ENCODE measurements at places on chromosomes 12 and 14.

GRCh38 chr14:44490966-44491365, 16.1 kb downstream of the FSCB start:
- DNase-seq: no peak

DNA sequence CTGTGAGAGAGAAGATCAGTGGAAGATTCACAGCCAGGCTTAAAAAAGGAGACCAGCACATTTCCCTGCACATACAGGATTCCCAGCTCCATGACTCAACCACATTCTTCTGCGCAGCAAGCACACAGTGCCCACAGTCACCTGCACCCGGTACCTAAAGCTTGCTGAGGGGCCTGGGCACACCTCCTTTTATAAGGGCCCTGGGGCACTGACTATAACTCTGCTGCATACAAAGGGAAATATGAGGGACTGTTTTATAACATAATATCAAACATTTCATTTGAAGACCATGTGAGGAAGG, 322.9 kb downstream of the DAD1 start:
- DNase-seq: no peak

GRCh38 chr12:42756841-42757623, 167.5 kb upstream of the PRICKLE1 start:
- no peak for DNase-seq

DNA sequence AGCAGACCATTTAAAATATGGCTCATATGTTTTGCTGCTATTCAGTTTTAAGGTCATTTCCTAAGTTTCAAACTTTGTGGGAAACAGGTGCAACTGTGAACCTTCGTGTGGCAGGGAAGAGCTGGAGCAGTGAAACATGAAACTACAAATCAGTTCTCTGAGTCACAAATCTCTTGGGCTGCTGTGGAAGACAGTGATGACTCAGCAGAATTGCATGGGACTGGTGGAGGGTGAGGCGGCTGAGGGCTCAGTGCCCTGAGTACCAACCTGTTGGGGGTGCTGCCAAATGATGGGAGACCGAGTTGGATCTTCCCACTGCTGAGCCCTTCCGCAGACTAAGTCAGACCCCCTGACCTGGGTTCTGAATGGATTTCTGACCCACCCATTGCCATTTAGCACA, 8.4 kb upstream of the CALM1 start:
- no peak for DNase-seq

GRCh38 chr12:107632246-107632645, 53.4 kb upstream of the PWP1 start:
- DNase-seq: no peak

DNA sequence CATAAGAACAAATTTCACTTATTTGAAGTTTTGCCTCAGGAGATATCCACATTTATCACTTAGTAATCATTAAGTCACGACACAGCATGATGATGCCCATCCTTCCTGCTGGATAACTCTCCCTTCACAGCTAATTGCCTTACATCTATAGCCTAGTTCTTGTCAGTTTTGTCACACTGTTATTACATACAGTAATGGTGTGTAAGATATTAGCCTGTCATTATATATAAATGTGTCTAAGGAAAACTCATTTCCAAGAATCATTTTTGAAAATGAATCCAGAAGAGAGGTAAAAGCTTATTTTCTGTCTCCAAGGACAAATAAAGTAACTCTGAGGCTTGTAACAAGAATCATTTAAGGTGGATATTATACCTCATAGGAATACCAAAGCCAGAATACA, 193.2 kb upstream of the ARID2 start:
- DNase-seq: no peak

DNA sequence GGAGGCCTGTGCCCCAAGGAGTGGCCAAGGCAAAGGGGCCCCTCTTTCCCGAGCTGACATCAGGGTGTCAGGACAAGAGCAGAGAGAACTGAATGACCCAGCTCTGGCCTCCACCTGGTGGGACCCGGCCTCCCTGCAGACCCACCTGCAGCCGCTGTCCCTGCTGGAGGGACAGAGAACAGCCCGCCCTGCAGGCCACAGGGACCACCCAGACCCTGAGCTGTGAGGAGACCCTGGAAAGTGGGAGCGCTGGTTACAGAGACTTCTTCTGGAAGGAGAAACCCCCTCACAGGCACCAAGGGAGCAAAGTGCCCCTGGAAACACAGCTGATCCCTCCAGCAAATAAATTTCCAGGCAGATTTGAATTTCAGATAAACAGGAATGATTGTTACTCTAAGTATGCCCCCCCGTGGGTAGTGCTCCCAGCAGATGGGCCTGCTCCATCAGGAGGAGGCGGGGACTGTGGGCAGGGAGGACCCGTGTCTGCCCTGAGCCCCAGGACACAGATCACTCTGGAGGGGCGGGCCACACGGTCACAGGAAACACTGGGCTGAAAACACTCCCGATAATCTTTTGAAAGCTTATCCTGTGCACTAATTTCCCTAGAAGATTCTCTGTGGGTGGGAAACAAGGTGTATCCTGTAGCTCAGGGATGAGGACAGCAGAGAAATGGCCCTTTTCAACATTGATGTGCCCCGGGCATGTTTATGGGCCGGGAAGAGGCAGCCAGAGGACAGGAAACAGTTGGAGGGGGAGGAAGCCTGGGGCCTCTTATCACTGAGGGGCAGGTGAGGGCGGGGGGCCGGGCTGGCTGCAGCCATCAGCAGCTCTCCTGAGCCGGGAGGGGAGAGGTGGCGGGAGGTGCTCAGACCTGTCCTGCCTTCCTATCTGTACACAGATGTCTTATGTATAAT, 276.0 kb downstream of the ADGRD1 start:
- DNase-seq: no peak

GRCh38 chr14:95695913-95696312, 9.7 kb downstream of the TCL1B start:
- no peak for DNase-seq

- no peak for DNase-seq
Measured at GRCh38 chr12:18580291-18580690, 157.5 kb downstream of the PLCZ1 start.

GRCh38 chr14:103662591-103662990, 33.6 kb downstream of the KLC1 start:
- DNase-seq: no peak

DNA sequence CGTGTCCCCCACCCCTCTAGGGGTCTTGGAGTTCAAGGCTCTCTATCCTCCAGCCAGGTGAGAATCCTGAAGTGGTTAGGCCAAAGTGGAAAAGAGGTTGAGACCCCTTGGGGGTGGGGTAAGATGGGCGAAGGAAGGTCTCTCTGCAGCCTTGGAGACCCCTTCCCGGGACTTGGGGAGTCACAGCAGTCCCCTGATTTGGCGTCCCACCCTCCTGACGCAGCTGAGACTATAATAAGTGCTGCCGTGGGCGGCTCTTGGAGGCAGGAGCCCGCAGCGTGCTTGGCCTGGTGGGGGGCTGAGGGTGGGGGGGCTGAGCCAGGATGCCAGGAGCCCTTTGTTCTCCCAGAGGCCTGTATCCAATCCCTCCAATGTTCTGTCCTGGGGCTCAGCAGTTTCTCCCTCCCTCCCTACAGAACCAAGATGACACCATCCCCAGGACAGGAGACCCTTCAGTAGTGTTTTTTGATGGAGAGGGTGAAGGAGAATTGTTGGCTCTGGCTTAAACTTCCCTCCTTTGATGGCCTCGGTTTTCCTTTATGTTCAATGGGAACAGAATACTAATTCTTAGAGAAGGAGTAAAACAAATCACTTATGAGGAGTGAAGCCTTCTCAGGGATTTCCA, 1.5 kb upstream of the AGAP2 start:
- no peak for DNase-seq

DNA sequence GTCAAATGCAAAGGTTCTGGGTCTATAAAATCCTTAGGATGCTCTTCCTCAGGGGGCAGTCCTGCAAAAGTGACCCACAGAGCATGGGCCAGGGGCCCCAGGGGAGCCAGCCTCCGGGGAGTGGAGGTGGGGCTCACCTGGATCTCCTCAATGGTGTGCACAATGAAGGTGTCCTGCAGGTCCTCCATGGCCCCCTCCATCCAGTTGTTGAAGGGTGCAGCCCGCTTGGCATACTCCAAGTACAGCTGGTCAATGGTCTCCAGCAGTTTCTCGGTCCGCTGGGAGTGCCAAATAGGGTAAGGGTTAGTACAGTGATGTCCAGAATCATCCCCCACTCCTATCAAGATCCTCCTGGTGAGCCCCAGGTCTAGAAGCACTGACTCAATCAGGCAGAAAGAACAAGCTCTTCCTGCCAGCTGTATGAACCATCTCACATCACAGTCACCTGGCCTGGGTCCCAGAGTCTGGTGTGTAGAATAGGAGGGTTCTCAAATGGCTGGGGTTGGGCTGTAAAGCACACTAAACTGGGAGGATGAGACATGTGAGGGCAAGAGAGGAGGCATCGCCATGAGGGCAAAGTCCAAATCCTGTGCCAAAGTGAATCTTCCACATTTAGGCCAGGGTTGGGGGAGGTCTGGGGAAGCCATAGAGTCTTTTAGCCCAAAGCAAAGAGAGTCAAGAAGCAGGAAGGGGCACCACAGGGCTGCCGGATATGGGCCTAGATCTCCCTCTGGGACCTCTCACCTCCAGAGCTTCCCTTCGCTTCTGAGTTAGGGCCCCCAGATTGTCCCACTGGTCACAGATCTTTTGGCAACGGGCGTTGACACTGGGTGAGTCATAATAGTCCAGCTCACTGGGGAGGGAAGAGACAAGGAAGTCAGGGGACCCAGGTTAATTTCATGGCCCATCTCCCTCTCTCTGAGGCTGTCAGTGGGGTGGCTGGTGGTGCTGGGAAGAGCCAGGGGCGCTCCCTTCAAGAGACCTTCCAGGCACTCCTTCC, 91.5 kb upstream of the ZFP36L1 start:
- no peak for DNase-seq

GRCh38 chr14:65370801-65371248, 41.7 kb upstream of the FUT8 start:
- no peak for DNase-seq

DNA sequence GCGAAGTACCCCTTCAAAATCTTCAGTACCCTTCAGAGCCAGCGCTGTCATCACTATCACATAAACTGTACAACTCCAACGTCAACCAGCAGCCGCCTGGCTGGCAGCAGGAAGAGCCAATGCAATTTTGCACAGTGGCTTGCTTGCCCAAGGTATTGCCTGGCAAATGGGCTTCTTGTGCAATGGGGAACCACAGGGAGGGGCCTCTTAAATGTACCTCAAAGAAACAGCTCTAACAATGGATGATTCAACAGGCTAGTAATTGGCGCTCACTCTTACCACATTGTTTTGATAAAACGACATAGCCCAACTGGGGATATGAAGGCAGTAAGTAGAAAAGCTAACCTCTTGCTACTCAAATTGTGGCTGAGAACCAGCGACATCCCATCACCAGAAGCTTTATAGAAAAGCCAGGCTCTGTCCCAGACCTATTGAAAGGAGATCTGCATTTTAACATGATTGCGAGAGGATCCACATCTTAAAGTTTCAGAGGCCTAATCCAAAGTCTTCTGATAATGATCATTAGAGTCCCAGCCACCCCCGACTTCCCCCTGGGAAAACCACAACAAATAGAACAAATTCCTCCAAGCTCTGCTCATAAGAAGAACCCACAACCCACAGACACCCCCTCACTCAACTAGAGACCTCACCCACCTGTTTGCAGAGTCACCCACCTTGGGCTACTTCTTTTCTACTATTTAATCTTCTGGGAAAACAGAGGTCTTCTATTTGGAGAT, 125.3 kb upstream of the HIF1A start:
- no peak for DNase-seq

Measured in cortex of kidney (tissue), 1 donor.